ENCODE measurements at places on chromosomes 1 and 21. TPM values are rescaled to one million over a fixed set of nuclear protein-coding genes. Genes with fewer than 3 reads are reported as not detected.

Gene SEMA6C
- polyA plus RNA-seq: 1.5 TPM

Gene CITED4
- 16.4 TPM for polyA plus RNA-seq

Gene MYOC
- polyA plus RNA-seq: not detected

Gene CCDC181
- polyA plus RNA-seq: not detected

Gene KRTAP12-2
- polyA plus RNA-seq: not detected

Gene SCMH1
- polyA plus RNA-seq: 8.4 TPM

Gene RPE65
- polyA plus RNA-seq: not detected

Gene S100A9
- 4.7 TPM for polyA plus RNA-seq

Gene CSTB
- polyA plus RNA-seq: 79.1 TPM

Gene DCDC2B
- 0.13 TPM for polyA plus RNA-seq

Gene NTRK1
- polyA plus RNA-seq: not detected
